ENCODE measurements at places on chromosomes 5 and 9.

- DNase-seq, result no peak
These were observed 72.6 kb downstream of the ENTREP1 start for GRCh38 chr9:69397384-69398214.

DNA sequence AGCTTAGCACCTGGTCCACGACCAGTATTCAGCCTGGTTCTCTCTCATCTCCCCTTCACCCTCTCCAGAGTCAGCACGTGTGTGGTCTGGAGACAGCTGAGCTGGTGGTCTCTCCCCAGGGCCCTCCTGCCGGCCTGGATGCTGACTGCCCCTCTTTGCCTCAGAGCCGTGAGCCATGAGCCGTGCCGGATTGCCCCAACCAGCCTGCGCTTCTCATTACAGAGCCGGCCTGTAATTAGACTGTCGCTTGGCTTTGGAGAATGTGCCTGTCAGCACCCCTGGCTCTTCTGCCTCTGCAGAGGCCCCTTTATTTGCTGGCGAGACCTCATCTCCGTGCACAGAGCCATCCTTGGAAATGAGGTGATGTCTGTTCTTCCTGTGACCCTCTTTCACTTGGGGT lies 118.7 kb upstream of the BOD1 start:
- DNase-seq, result no peak

DNA sequence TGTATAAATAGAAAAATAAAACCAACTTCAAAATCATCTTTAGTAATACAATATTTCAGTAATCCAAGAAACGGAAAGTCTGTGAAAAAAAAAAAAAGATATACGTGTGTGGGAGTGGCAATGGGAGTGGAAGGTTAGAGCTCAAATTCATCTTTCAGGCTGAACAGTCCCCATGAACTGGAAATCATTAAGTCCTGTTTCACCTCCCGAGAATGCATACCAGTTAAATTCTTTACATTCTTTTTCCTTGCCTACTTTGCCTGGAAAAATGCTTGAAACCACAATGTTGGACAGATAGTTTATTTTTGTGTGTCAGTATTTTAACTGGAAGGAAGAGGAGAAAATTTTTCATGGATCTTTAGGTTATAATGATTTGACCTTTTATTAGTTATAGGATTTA lies 166.8 kb downstream of the MUSK start:
- no peak for DNase-seq

- DNase-seq, result no peak
These were observed 272.9 kb downstream of the PDE4D start for GRCh38 chr5:59620535-59621212.

- no peak for DNase-seq
These were observed 263.3 kb downstream of the TMEM167A start for GRCh38 chr5:82813861-82814260.

- DNase-seq, result no peak
These were observed 110.3 kb upstream of the PTCH1 start for GRCh38 chr9:95626885-95627558.

DNA sequence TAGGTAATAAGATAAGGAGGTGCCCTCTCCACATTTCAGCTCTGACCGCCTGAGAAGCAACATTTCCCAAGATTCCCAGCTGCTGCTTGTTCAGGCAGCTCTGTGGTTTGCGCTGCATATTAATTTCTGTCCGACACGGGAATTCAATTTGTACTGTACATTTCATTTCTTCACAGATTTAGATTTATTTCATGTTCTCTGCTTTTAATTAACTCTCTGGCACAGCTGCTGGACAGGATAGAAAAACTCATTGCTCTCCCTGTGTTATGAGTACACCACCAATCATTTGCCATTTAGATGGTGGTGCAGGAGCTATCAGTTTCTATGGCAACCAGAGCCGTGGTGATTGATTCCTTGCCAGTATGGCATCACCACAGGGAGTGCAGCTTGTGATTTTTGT lies 558.5 kb downstream of the DMRTA1 start:
- DNase-seq, result no peak

DNA sequence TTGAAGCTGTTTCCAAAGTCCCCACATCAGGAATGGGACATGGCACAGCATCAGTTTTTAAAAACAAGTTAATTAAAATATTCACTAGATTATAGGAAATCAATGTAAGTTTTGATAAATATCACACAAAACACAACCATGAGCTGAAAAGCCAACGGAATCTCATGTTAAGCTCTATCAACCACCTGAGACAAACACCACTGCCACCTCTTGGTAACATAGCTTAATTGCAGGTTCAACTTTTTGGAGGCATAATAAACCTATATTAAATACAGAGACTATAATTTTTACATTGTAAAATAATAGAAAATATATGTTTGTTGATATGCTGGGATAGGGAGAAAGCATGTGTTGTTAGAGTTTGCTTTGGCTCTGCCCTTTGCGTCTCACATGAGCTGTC lies 126.1 kb downstream of the SV2C start:
- DNase-seq, result no peak

- DNase-seq, result peak; percentile 40
These were observed 42.4 kb downstream of the EXD3 start for GRCh38 chr9:137380606-137381005.

DNA sequence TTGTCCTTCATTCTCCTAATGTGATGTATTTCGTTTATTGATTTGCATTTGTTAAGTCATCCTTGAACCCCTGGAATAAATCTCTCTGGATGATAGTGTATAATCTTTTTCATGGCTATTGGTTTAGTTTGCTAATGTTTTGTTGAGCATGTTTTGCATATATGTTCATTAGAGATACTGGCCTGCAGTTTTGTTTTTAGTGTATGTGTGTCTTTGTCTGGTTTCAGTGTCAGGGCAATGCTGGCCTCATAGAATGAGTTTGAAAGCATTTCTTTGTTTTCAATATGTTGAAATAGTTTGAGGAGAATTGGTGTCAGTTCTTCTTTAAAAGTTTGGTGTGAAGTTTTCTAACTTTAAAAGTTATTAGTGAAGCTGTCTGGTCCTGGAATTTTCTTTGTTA lies 149.6 kb upstream of the ATP10B start:
- DNase-seq, result no peak

GRCh38 chr9:130531670-130532069 lies 47.7 kb upstream of the FUBP3 start:
- no peak for DNase-seq

- DNase-seq, result no peak
These were observed 9.1 kb upstream of the INSYN2B start for GRCh38 chr5:169989365-169989764.

GRCh38 chr5:151612689-151613427 lies 21.7 kb upstream of the FAT2 start:
- DNase-seq, result no peak

DNA sequence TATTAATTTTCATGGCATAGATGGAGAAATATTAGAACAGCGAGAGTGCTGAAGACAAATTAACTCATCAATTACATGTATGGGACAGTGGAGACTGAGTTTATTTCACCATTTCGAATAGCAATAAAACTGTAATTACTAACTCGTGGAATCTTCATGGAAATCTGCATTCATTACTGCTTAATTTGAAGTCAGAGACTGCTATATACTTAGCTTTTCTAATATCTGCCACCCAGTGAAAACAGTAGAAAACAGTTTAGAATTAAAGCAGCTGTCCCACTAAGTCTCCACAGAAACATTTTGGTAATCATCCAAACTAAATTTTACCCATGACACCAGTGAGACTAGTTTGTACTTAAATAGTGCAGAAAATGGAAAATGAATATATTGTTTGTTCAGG lies 56.8 kb downstream of the IZUMO3 start:
- no peak for DNase-seq

DNA sequence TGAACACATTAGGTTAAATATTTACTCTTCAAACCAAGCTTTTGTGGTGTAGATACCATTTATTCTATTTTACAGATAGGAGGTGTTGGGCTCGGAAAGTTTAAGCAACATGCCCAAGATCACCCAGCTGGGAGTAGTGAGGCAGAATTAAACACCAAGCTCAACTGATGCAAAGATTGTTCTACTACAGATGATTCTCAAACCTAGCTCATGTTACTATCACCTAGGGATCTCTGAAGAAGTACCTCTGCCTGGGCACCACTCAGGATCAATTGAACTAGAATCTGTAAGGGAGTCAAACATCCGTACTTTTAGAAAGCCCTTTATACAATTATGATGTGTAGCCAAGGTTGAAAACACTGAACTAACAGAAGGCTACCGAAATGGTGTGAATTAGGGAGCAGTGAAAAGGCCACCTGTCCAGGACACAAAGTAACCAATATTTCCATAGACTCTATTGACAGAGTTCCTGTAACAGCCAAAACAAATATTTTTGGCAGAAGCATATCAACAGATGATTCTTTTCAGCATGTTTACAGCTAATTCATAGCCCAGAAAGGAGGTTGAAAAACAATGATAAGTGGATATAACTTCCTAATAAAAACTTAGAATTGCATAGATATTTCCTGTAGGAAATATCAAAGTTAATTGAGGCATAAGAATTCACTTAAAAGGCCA lies 158.5 kb upstream of the PTGER4 start:
- DNase-seq, result no peak

GRCh38 chr5:139197710-139198669 lies at the start of gene SIL1:
SIL1 (minus strand) TSS chr5:139198368; CDS start chr5:139127843, 70,525 bp downstream.
- peak; percentile 99 for DNase-seq

DNA sequence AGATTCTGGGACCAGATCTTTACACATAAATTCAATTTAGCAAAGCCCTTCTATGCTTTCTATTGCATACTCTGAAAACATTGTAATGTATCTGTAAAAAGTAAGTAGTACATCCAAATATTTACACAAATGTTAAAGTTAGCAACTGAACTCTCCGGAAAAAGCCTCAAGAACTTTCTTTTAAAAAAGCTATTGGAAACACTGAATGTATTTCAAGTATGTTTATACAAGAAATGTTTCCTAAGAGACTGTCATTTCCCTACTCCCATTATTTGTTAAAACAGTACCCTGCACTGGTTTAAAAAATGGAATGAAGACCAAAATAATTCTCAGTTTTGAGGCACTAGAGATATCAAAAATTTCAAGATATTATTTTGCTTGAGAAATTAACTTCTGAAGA lies 44.8 kb upstream of the TRIM36 start:
- no peak for DNase-seq

DNA sequence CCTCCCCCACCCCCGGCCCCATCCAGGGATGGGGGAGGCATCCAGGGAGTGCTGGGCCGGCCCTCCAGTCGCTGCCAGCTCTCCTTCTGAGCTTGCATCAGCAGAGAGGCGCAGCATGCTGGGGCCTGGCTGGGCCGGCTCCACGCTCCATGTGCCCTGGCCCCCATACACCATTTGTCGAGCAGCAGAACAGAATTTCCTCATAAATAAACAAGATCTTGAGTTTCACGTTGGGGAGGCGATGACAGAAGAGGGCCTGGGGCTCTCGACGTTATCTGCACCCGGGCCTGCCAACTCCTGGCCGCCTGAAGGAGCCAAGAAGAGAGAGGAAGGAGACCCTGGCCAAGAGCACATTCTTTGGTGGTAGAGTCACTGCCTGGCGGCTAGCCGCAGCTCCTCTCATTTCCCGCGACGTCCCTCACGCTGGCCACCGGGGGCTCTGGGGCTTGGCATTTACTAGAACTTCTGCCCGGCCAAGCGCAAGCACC lies 177.0 kb downstream of the FGF18 start:
- peak; percentile 72 for DNase-seq

- DNase-seq, result no peak
These were observed 5.6 kb downstream of the SPOUT1 start for GRCh38 chr9:128823903-128824406.

DNA sequence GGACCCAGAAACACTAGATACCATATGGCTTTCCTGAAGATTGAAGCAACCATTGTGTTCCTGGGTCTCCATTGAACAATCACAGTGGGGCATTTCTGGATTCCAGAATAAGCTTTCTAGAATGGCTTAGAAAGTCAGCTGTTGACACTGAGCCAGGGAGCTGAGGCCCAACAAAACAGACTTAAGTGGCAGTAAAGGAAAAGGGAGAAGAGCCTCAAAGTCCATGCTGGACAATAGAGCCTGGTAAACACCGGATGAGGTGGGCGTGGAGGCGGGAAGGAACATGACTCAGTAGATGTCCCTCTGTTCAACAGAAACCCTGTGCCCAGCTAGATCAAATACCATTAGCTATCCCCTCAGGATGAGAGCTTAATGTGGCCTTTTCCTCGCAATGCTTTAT lies 14.8 kb downstream of the SPARC start:
- DNase-seq, result no peak

DNA sequence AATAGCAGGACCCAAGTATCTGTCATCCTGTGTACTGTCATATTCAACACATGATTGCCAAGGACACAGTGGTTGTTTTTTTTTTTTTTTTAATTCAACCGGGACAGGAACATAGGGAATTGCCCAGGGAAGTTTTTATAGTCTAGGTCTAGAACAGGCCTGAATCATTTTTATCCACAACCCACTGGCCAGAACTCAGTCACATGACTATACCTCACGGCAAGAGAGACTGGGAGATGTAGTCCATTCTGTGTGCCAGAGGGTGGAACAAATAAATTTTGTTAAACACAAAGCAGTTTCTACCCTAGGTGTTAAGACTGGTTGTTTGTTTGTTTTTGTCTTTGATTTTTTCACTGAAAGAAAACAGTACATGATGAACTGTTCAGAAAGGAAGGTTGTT lies 105.8 kb upstream of the SMARCA2 start:
- no peak for DNase-seq

DNA sequence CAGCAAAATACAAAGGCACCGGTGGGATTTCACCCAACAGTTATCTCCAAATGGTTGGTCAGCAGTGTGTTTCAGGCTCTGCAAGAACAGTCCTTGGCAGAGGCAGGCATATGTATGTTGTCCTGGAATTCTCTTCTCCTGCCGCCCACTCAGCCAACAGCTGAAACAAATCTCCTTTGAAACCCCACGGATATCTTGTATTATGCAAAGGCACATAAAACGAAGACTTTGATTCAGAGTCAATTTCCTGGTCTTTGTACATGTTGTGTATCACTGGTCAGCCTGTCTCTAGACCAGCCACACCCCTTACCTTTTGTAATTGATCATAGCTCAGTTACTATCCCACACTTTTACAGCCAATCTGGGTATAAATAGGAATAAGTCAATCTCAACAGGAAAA lies 29.2 kb downstream of the FREM1 start:
- DNase-seq, result no peak

GRCh38 chr5:113806250-113806649 lies 292.8 kb downstream of the YTHDC2 start:
- no peak for DNase-seq

- DNase-seq, result no peak
These were observed 36.5 kb upstream of the EQTN start for GRCh38 chr9:27333241-27334052.

GRCh38 chr5:67467110-67467509 lies 270.5 kb upstream of the CD180 start:
- DNase-seq, result no peak

DNA sequence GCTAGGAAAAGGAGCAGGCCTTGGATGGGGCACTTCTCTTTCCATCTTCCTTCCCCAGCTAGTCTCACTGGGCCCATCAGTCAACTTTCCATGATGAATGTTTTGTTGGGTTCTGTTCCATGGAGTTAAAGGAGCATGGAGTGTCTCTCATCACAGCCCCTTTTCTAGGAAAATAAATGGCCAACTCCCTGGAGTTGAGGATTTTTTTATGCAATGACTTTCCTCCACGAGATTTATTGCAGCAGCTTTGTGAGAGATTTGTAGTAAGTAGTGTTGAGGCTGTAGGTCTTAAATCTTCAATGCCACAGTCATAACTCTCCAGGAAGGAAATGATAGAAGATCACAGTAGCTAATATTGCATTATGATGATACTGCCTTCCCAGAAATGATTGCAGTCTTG lies 45.6 kb upstream of the SLC44A1 start:
- DNase-seq, result no peak

GRCh38 chr5:14171046-14171445 lies 27.9 kb downstream of the TRIO start:
- no peak for DNase-seq

All from left forelimb (tissue), 1 donor.